ENCODE measurements at places on chromosomes 12 and 14. TPM values are rescaled to one million over a fixed set of nuclear protein-coding genes. Genes with fewer than 3 reads are reported as not detected.

MYRFL gene
- total RNA-seq = not detected

GNPTAB gene
- total RNA-seq = 19.9 TPM

- no peak for DNase-seq
These were observed 93.3 kb downstream of the ATP23 start for GRCh38 chr12:58034712-58035111.

DNA sequence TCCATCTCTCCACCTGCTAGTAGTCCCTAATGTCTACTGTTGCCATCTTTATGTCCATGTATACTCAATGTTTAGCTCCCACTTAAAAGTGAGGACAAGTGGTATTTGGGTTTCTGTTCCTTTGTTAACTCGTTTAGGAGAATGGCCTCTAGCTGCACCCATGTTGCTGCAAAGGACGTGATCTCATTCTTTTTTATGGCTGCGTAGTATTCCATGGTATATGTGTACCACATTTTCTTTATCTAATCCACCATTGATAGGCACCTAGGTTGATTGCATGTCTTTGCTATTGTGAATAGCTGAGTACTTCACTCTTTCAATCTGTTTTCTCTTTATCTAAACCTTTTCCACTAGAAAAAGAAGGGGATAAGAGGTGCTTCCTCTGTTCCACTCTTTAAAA, 130.0 kb downstream of the TMEM117 start:
- DNase-seq = no peak

DNA sequence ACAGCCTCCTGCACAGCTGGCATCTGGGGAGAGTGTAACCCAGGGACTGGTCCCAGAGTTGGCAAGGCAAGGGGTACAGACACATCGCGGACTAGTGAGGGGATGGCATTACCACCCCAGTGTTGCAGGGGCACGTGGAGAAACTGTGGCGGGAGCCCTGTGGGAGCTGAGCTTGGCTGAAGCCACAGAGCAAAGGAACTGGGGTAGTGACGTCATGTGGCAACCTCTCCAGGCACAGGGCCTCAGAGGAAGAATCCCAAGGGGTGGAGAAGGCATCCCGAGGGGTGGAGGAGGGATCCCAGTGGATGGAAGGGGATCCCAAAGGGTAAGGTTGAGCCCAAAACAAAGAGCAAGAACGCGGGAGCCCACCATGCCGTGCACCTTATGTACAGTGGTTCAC, 70.1 kb downstream of the GSC start:
- no peak for DNase-seq

- no peak for DNase-seq
These were observed 2.0 kb upstream of the STON2 start for GRCh38 chr14:81402123-81402495.

DNA sequence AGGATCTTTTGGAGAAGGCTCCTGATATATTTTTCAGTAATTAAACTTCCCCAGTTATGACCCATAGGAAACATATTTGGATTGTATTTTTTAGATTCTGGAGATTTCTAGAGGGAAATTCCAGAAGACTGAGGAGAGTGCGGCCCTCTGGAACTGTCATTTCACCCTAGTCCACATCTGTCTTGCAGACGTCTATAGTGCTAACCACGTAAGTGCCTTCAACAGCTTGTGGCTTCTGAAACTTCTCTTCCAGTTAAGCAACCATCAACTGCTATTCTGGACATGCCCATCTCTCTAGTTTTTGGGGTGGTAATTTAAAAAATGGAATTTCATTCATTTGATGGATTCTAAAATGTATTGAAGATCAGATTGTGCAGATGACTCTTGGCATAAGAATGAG, 1098.8 kb downstream of the TMEM121 start:
- no peak for DNase-seq

- no peak for DNase-seq
These were observed 3.0 kb upstream of the PLEKHG6 start for GRCh38 chr12:6307529-6307928.

GRCh38 chr12:118694128-118694775, 287.1 kb upstream of the SRRM4 start:
- DNase-seq = no peak
